ENCODE measurements at places on chromosomes 1 and 21. TPM values are rescaled to one million over a fixed set of nuclear protein-coding genes. Genes with fewer than 3 reads are reported as not detected.

The NAV1 gene
- 19.4 TPM for total RNA-seq

The HAO2 gene
- 0.20 TPM for total RNA-seq

The PRDM16 gene
- 1.5 TPM for total RNA-seq

The HSD3B1 gene
- 1.2 TPM for total RNA-seq

The PPFIA4 gene
- 4.2 TPM for total RNA-seq

The NR1I3 gene
- not detected for total RNA-seq

The SLC27A3 gene
- total RNA-seq, result 25.0 TPM

The PLPPR4 gene
- total RNA-seq, result 3.9 TPM

The DIPK1A gene
- 13.0 TPM for total RNA-seq

The FAM43B gene
- 0.79 TPM for total RNA-seq

The TRIM67 gene
- total RNA-seq, result 0.10 TPM

The EDN2 gene
- 11.7 TPM for total RNA-seq

The IL12RB2 gene
- total RNA-seq, result 2.2 TPM

The TGFBR3 gene
- 125 TPM for total RNA-seq

The HRNR gene
- not detected for total RNA-seq

The TRABD2B gene
- 1.5 TPM for total RNA-seq

The CFAP74 gene
- 0.49 TPM for total RNA-seq

The ACTN2 gene
- 111 TPM for total RNA-seq

The ARMH1 gene
- total RNA-seq, result 3.6 TPM

The PTPRC gene
- 25.4 TPM for total RNA-seq

The KCNA3 gene
- 0.30 TPM for total RNA-seq

The CFHR1 gene
- total RNA-seq, result 0.59 TPM

The TRPM2 gene
- 1.8 TPM for total RNA-seq

The GFI1 gene
- 1.9 TPM for total RNA-seq

The PLCH2 gene
- total RNA-seq, result 15.3 TPM

The RNF186 gene
- not detected for total RNA-seq

The COL8A2 gene
- 10.7 TPM for total RNA-seq

The KIF21B gene
- 1.6 TPM for total RNA-seq

The NCF2 gene
- total RNA-seq, result 19.1 TPM

The RGS8 gene
- total RNA-seq, result not detected

The APCS gene
- total RNA-seq, result not detected

The BRINP3 gene
- total RNA-seq, result 0.20 TPM

The MCOLN2 gene
- total RNA-seq, result 1.8 TPM

The TMEM39B gene
- 4.7 TPM for total RNA-seq

The AQP10 gene
- 0.20 TPM for total RNA-seq

The NRIP1 gene
- total RNA-seq, result 41.2 TPM

The KRTAP21-2 gene
- total RNA-seq, result 1.3 TPM

The PIK3R3 gene
- 5.5 TPM for total RNA-seq

The CRP gene
- not detected for total RNA-seq

The TENT5C gene
- total RNA-seq, result 42.5 TPM

The RPE65 gene
- 0.10 TPM for total RNA-seq

The C1orf226 gene
- total RNA-seq, result 1.5 TPM

The AMY2A gene
- total RNA-seq, result not detected

The ITLN2 gene
- total RNA-seq, result not detected

The LCE3E gene
- 1.3 TPM for total RNA-seq

The CHIA gene
- 0.20 TPM for total RNA-seq

The GJA4 gene
- 6.1 TPM for total RNA-seq

The SPRTN gene
- total RNA-seq, result 10.2 TPM

The AKNAD1 gene
- total RNA-seq, result 0.20 TPM

The GBP5 gene
- total RNA-seq, result 1.4 TPM

The DISC1 gene
- 13.9 TPM for total RNA-seq

The PARP1 gene
- 63.6 TPM for total RNA-seq

The SLC9C2 gene
- total RNA-seq, result not detected

The IKBKE gene
- 6.5 TPM for total RNA-seq
